ENCODE measurements at places on chromosomes 3 and 15. TPM values are rescaled to one million over a fixed set of nuclear protein-coding genes. Genes with fewer than 3 reads are reported as not detected.
A peak's percentile ranks its signal among the peaks of the same experiment; 100 is the strongest.

DNA sequence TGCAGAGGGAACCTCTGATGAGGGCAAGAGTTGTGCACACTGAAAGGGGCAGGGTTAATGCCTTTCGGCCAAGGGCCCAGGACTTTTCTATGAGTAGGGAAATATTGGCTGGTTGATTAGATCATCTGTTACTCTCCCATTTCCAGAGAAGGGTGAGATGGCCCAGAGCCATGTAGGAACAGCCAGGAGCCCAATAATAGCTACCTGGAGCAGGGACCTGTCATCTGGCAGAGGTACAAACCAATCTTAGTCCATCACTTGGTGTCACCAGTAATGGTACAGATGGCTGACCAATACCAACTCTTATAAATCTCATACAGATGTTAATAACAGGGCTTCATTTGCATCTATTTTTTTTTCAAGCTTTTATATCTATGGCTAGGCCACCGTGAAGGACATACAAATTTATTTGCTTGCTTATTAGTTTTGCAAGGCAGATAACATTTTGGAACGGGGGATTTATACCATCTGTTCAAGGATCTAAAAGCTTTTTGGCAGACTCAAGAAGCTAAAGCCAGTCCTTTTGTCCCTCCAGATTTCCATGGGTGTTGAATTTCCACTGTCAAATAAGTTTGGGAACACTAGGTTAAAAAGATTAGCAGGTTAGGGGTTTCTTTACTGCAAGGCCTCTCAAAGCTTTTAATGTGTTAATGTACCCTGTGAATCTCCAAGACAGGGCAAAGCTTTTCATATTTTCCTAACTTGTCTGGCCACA, 79.3 kb downstream of the TNIK start:
- H3K4me1 ChIP-seq: peaks cover 6% of the 10 kb centered on the region
- no peaks in the 10 kb centered on the region for H3K36me3 ChIP-seq
- no peak overlapping the region for H3K27ac ChIP-seq
- no peak for DNase-seq
- no peak overlapping the region for H3K4me3 ChIP-seq

- no peaks in the 10 kb centered on the region for H3K36me3 ChIP-seq
- DNase-seq: no peak
- H3K4me1 ChIP-seq: peaks cover 5% of the 10 kb centered on the region
- H3K4me3 ChIP-seq: no peak overlapping the region
- no peaks in the 10 kb centered on the region for H3K27me3 ChIP-seq
These were observed 39.7 kb downstream of the NBEAL2 start for GRCh38 chr3:47019201-47019600.

DNA sequence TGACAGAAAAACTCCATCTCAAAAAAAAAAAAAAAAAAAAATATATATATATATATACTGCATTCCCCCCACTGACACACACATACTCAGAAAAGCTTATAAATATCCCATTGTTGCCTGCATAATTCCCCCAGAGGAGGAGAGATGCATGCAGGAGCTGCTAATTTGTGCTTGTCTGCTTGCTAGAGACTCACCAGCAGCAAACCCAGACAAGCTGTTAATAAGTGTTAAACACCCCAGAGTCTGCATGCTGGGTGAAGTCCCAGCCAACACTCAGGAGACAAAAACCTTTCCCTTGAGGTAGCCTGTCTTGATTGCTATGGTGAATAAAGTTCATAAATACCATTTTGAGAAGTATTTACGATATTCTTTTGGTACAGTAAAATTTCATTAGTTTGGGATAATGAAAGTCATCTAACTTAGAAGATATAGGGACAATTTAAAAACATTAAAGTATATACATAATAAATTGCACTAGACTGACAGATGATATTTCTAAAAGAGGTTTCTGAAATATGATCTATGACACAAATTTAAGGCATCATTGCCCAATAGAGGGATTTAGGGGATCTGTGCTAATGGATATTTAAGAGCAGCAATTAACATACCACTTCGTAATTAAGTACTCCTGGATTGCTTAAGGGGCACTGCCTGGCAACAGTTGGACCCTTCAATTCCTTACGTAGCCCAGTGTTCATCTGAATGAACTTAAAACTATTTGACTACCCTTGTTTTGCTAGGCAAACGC, 400.0 kb upstream of the C2CD4B start:
- no peak overlapping the region for H3K4me3 ChIP-seq
- H3K36me3 ChIP-seq: no peaks in the 10 kb centered on the region
- no peak for DNase-seq
- H3K27me3 ChIP-seq: no peaks in the 10 kb centered on the region
- no peaks in the 10 kb centered on the region for H3K4me1 ChIP-seq

GRCh38 chr3:28250999-28251398, 9.6 kb downstream of the CMC1 start:
- no peak overlapping the region for H3K4me3 ChIP-seq
- H3K27me3 ChIP-seq: no peaks in the 10 kb centered on the region
- no peak for DNase-seq
- no peaks in the 10 kb centered on the region for H3K4me1 ChIP-seq
- H3K27ac ChIP-seq: no peak overlapping the region
- no peaks in the 10 kb centered on the region for H3K36me3 ChIP-seq

GRCh38 chr3:78857494-78858111, 910.2 kb downstream of the ROBO1 start:
- no peaks in the 10 kb centered on the region for H3K36me3 ChIP-seq
- no peak overlapping the region for H3K27ac ChIP-seq
- peaks cover 4% of the 10 kb centered on the region for H3K4me1 ChIP-seq

GRCh38 chr3:152175528-152175889, 93.2 kb upstream of the MBNL1 start:
- DNase-seq: no peak
- no peaks in the 10 kb centered on the region for H3K36me3 ChIP-seq
- H3K27ac ChIP-seq: no peak overlapping the region
- H3K4me3 ChIP-seq: no peak overlapping the region

GRCh38 chr3:148998715-148999423, 7.5 kb downstream of the GYG1 start:
- no peaks in the 10 kb centered on the region for H3K27me3 ChIP-seq
- no peak for DNase-seq
- H3K4me1 ChIP-seq: peaks cover 7% of the 10 kb centered on the region
- H3K36me3 ChIP-seq: no peaks in the 10 kb centered on the region
- no peak overlapping the region for H3K4me3 ChIP-seq

GRCh38 chr15:77599899-77600298, 32.8 kb downstream of the LINGO1 start:
- H3K27ac ChIP-seq: no peak overlapping the region
- peak; percentile 78 for DNase-seq
- H3K4me3 ChIP-seq: no peak overlapping the region

DNA sequence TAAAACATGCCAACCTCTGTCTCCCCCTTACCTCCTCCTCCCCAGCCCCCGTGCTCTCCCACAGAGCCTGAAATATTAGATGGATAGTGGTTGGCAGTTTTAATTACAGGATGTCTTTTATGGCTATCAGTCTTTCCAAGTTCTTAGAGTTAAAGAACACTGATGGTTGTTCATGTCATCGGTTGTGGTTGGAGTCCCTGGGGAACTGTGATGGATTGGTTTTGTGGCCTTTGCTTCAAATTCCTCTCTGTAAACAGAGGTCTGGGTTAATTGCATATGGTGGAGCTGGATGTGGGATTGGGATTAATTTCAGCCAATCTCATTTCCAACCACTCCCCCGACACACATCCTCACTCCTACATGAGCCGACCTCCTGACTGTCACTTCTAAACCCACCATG, 164.5 kb upstream of the PROK2 start:
- H3K4me1 ChIP-seq: no peaks in the 10 kb centered on the region
- no peak overlapping the region for H3K4me3 ChIP-seq
- no peaks in the 10 kb centered on the region for H3K36me3 ChIP-seq
- no peak for DNase-seq

- H3K27me3 ChIP-seq: no peaks in the 10 kb centered on the region
- no peaks in the 10 kb centered on the region for H3K4me1 ChIP-seq
- H3K4me3 ChIP-seq: no peak overlapping the region
- DNase-seq: no peak
- no peak overlapping the region for H3K27ac ChIP-seq
These were observed 13.7 kb downstream of the P2RY14 start for GRCh38 chr3:151264605-151265004.

GRCh38 chr3:123449997-123450604, 1.2 kb upstream of the ADCY5 start:
- H3K4me1 ChIP-seq: peaks cover 9% of the 10 kb centered on the region
- H3K27ac ChIP-seq: peak overlapping the region; percentile 94
- DNase-seq: peak; percentile 57
- no peaks in the 10 kb centered on the region for H3K36me3 ChIP-seq
- peak overlapping the region; percentile 78 for H3K4me3 ChIP-seq
- H3K27me3 ChIP-seq: no peaks in the 10 kb centered on the region

DNA sequence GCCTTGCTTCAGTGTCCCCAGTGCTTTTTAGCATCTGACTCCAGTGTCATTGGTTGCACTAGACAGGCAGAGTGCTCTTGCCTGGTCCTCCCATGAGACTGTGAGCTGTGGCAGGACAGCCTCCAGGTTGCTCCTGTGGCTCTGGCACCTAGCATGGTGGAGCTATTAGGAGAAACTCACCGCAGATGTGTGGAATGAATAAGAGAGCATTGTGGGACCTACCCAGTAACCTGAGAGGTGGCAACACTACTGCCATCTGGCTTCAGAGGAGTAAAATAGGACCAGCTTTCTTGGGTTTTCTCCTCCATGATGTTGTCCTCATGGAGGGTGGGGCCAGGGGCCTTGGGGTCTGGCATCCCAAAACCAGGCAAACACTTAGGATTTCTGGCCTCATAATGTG, 183.6 kb downstream of the EPHB1 start:
- H3K36me3 ChIP-seq: no peaks in the 10 kb centered on the region
- no peak overlapping the region for H3K4me3 ChIP-seq
- H3K4me1 ChIP-seq: no peaks in the 10 kb centered on the region
- H3K27ac ChIP-seq: no peak overlapping the region

DNA sequence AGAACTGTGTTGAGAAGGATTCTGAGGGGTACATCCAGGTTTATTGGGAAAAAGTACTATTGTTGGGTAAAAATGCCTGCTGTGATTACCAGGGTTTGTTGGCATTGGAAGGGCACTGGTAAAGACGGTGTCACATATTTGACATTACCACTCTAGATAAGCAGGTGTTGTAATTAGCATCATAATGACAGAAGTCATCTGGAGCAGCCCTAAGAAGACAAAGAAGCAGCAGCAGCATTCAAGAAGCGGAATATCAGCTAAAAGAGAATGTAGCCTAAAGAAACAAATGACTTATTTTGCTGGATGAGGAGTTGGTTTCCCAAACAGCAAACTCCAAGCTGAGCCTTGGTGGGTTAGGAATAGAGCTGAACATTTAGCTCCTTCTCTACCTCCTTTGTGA, 30.5 kb upstream of the ZFAND6 start:
- H3K27me3 ChIP-seq: no peaks in the 10 kb centered on the region
- no peak overlapping the region for H3K4me3 ChIP-seq
- DNase-seq: no peak
- H3K36me3 ChIP-seq: no peaks in the 10 kb centered on the region
- no peaks in the 10 kb centered on the region for H3K4me1 ChIP-seq

The VIPR1 gene
- 10.2 TPM for total RNA-seq

The APOD gene
- 55.0 TPM for total RNA-seq

The ARPP21 gene
- 0.47 TPM for total RNA-seq

The PLA2G4B gene
- total RNA-seq: 16.4 TPM

The SGO1 gene
- total RNA-seq: 11.9 TPM

The PARP15 gene
- 3.7 TPM for total RNA-seq

The HACD3 gene
- total RNA-seq: 38.6 TPM

The DCUN1D1 gene
- 72.8 TPM for total RNA-seq

Data from testis (tissue), 5 donors.